ENCODE measurements at places on chromosomes 2 and 18.

GRCh38 chr2:25854613-25855012, 23.7 kb downstream of the ASXL2 start:
- no peak for DNase-seq

DNA sequence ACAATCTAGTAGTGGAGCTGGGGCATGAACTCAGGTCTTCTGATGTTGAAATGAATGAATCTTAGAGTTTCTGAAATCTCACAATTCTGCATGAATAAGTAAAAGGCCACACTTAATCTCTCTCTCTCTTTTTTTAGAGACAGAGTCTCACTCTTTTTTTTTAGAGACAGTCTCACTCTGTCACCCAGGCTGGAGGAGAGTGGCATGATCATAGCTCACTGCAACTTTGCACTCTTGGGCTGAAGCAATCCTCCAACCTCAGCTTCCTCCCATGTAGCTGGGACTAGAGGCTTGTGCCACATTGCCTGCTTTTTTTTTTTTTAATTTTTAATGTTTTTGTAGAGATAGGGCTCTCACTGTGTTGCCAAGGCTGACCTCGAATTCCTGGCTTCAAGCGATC, 68.9 kb upstream of the THOC1 start:
- no peak for DNase-seq

DNA sequence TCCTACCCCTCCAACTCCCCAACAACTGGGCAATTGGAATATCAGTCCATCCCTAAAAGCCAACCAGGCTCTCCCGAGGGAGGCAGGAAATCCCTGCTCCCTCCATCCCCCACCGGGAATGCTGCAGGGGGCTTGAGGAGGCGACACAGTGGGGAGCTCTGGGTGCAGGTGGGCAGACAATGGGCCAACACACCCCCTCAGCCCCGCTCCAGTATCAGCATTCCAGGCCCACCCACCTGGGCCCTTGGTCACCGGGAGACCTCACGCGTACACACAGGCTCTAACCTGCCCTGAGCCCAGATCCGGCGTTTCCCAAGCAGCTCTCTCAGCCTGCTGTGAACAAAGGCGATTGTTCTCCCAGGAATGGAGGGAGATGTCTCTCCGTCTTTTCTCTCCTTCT, 37.6 kb upstream of the FZD7 start:
- DNase-seq, result no peak

DNA sequence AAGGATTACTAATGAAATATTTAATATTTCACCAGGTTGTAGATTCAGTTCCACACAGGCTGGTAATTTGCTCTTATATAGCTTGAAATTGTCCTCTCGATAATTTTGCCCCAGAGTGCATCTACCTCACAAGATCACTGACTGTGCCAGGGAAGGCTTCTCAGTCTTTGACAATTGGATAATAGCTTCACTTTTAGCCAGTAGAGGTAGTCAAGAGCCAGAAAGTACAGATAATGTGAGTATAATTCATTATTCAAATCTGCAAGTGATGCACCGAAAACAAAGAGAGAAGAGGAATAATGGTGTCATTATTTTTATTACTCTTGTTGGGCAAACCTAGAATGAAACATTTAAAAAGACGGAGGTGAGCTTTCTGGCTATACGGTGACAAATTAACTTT, 292.8 kb downstream of the EN1 start:
- no peak for DNase-seq
